ENCODE measurements at places on chromosomes 4 and X.

GRCh38 chr4:30754021-30754420 is 33.9 kb downstream of the PCDH7 start:
- no peak for DNase-seq

GRCh38 chr4:114137984-114138383 is 158.5 kb upstream of the ARSJ start:
- DNase-seq: no peak

GRCh38 chr4:53987761-53988171 is 76.6 kb downstream of the CHIC2 start:
- DNase-seq: no peak

- DNase-seq: no peak
These were observed 48.4 kb upstream of the PAQR3 start for GRCh38 chr4:78987683-78988082.

GRCh38 chr4:176185051-176185450 is 10.3 kb downstream of the SPATA4 start:
- no peak for DNase-seq

DNA sequence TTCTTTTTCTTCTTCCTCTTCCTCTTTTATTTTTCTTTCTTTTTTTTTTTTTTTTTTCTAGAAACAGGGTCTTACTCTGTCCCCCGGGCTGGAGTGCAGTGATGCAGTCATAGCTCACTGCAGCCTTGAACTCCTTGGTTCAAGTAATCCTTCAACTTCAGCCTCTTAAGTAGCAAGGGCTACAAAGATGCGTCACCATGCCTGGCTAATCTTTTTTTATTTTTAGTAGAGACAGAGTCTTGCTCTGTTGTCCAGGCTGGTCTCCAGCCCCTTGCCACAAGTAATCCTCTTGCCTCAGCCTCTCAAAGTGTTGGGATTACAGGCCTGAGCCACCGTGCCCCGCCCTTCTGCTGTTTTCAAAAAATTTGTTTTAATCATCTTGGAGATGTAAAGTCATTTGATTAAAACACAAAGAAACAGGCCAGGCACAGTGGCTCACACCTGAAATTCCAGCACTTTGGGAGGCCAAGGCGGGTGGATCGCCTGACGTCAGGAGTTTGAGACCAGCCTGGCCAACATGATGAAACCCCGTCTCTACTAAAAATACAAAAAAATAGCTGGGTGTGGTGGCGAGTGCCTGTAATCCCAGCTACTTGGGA is 28.1 kb downstream of the SYNPO2 start:
- DNase-seq: no peak

GRCh38 chr4:168711197-168712140 is 214.6 kb downstream of the PALLD start:
- no peak for DNase-seq

Measured in stimulated activated CD8-positive, alpha-beta memory T cell treated with anti-CD3 and anti-CD28 coated beads, Interleukin-15, amount 100 ng/mL, for 48 hours (primary cell).